ENCODE measurements at places on chromosomes 2 and 18.

GRCh38 chr2:86309966-86310365, 27.5 kb downstream of the REEP1 start:
- no peak for DNase-seq

DNA sequence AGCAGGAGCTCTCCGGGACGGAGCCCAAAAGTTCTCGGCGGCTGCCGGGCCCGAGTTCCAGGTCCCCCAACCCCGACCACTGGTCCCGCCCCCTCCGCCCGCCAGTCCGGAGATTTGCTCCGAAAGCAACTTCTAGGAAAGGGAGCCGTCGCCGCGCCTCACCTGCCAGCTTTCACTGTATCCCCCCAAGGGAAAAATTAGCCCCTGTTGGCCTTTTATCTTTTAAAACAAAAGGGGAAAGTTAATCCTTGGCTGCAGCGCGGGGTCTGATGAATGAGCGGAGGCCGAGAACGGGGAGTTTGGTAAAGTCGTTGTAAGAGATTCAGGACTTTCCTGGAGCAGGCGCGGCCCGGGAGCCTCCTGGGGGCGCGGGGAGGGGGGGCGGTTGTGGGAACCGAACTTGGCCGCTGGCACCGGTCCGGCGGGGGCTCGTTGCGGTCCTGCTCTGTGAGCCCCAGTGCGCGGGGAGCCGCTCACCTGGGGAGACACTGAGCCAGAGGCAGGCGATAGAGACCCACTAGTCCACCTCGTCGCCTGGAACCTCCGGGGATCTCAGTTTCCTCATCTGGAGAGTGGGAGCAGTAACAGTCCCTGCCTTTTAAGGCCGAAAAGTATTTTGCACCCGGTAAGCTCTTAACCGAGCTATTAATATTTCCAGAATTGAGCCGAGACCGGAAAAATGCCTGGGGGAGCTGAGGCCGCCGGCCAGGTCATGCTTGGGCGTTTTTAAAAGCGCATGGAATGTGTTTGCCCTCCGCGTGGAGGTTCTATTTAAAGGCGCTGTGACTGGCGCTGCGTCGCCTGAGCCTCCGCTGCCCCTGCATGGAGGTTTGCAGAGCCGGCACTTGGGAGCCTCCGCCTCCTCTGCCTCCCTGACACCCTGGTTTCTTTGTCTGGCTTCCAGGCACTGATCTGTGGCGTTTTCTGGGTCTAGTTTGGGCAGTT, 1.1 kb downstream of the EFHD1 start:
- DNase-seq = no peak

DNA sequence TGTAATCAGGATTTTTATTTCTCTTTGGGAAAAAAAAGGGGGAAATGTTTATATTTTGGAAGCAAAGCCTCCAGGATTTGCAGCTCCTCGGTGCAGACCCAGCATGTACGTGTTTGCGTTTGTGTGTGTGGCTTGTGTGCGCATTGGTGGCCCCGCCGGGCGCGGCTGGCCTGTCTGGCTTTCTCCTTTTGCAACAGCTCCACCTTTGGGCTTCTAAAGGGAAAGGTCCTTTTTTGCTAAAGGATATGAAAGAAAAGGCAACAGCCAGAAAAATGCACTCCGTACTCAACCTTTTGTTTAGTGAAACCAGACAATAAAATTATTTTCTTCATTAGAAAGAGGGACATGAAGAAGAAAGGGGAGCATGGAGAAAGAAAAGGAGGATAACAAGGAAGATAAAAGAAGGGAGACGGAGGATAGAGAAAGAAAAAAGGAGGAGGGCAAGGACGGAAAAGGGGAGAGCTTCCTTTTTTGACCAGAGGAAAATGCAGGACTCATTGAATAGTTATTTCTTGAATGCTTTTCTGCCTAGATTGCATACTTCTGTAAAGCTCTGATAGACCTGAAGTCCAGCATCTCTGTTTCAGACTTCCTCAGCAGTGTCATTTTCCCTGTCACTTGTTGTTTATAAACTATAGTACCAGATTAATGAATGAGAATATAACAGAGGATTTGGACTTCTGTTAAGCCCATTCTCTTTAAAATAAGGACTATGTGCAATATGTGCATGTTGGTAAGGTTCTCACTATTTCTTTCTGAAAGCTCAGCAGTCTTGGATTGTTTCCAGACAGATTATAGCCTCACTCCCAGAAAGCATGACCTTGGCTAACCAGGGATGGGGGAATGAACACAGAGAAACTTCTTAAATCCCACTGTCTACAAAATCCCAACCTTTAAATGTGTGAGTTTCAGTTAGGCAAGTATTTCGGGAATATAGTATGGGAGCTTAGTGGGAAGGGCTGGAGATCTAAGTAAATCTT, 563.1 kb upstream of the PIK3C3 start:
- DNase-seq = no peak

DNA sequence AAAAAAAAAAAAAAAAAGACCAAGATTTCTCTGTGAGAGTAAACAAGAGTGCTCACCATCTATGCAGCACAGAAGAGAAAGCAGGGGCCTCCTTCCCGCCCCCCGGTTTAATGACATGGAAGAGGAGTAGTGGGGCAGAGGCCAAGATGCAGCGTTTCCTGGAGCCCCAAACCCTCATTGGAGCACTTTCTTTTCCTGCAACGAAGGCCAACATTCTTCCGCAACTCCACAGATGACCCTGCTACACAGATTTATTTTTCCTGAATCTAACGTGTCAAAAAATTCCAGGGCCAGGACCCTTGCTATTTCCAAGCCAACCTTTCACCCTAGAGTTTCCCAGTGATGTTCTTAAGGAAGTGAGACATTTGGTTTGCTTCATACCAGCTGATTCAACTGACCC, 189.6 kb downstream of the MIB1 start:
- DNase-seq = no peak

DNA sequence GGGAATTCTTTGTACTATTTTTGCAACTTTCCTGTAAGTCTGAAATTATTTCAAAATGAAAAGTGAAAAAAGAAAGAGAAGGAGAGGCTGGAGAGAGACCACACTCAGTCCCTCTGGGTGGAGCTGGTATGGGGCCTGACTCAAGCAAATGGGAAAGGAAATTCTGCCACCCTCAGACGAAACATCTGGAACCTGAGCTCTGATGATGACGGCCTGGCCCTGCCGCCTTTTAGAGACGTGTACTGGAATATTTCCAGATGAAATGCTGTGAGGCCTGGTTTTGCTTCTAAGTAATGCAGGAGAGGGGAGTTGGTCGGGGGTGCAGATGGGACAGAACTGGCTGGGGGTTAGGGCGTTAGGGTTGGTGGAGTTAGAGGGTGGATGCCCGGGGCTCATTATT, 57.4 kb upstream of the GLI2 start:
- no peak for DNase-seq

DNA sequence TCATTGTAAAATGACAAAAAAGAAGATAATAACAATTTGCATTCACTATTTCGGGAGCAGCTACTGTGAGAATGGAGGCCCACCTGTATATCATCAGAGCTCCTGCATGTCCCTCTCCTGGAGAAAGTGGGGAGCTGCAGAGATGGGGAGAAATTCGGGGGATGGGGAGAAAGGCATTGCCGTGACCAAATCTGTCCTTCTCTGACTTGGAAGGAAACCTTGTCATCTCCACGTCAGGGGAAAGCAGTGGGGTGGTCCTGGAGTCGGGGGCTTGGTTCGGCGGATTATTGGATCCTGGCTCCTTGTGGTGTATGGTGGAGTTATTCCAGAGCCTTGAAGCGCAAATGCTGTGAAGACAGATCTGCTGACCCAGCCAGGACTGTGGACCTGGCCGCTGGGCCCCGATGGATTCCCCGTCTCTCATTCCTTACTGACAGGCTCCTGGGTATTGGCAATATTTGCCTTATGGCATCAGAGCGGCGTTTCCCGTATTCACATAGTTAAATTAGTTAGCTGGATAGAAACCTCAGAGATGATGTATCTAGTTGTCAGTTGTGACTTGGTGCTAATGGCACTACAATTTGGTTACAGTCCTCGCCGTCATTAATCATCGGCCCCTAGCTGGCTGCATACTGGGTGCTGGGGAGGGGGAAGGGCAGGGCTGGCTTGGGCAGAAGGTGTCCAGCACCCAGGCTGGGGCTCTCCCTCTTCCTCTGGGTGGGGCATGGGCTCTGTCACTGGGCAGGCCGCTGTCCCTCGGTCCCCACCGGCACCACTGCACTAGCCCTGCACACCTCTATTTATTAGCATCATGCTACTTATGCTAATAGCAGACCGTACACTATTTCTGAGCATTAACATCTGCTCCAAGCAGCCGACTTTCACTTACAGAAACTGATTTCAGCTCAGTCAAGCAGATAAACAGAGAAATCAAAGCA, 31.7 kb downstream of the CELF4 start:
- DNase-seq = no peak

DNA sequence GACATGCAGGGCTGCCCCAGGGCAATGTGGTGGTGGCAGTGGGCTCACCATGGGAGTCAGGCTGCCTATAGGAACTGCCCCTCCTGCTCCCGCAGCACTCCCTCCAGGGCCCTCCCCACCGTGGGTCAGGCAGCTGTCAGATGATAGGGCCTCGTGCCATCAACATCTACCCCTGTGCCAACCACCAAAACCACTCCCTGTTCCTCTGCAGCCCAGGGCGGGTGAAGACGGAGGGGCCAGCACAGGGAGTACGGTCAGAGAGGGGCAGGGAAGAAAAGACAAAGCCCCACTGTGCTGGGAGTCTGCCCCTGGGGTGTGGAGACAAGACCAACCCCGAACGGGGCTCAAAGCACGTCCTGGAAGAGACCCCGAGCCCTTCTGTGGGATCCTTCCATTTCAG, 97.4 kb downstream of the TNS1 start:
- no peak for DNase-seq

DNA sequence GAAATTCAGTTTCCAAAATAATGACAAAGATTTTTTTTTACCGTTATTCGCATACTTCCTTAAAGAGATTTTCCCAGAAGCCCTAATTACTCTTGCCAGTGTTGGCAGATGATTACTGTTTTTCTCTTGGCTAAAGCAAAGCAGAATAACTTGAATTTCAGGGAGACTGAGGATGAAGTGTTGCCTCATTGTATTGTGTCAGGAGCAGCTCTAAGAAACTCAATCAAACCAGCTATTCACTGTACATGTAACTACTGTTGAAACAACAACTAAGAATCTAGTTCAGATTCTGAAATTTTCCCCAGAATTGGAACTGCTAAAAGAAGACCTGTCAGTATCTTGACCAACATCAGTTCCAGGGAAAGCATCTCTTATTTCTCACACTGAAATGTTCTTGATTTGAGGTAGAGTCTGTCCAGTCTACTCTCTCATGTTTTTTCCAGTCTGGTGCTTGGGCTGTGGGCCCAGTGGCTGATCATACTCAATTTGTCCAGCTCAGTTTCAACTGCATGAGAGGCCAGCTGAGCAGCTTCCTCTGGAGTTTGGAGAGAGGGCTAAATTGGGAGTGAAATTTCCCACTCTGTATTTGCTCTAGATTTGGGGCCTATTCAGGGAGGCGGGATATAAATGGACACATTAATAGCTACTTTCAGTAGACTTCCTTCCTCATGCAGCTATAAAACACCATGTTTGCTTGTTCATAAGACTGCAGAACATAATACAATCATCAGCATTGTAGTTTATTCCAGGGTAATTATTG, 78.5 kb downstream of the PPP1R1C start:
- no peak for DNase-seq

- DNase-seq = no peak
Observed at GRCh38 chr2:223460209-223460608, 142.0 kb downstream of the SCG2 start.

- DNase-seq = no peak
Observed at GRCh38 chr2:154223726-154224125, 352.0 kb downstream of the GALNT13 start.

DNA sequence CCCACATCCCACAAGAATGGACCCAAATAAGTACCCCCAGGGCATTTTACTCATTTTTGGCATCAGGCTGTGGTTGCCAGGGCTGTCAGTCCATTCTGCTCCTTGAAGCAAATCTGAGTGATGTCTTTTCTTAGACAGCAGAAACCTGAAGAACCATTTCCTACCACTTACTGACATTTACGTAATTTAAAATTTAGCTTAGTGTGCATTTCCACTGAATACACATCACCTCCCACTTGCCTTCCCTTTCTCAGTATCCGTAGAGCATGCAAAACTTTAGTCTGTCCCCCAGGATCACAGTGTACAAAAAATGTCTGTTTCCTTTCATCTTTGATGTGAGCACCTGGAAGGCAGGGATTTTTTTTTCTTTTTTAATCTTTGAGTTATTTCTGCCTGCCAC, 130.3 kb downstream of the XIRP2 start:
- no peak for DNase-seq

DNA sequence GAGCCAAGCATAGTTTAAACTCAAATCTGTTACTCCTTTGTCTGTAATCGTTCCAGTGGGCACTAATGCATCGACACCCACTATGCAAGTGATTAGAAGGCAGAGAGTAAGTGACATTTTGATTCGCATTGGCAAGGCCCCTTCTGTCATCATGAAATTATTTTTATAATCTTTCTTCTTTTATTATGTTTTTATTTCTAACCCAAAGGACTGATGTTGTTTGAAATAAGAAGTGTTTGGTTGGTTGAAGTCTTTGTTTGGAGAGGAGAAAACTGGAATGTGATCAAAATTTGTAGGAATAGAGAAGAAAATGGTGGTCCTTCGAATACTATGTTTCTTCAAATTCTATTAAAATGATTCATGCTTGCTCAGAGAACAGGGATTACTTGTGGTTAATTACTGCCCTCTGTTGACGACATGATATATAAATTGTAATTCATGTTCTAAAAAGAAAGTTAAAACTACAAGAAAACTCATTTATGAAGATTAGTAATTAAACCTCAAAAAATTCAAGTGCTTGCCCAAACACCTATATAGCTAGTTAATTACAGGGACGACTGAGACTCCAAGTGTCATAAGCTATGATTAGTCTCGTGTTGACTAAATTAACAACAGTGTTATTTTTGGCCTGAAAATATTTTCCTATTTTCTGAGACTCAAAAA, 26.4 kb upstream of the TFPI start:
- DNase-seq = no peak

DNA sequence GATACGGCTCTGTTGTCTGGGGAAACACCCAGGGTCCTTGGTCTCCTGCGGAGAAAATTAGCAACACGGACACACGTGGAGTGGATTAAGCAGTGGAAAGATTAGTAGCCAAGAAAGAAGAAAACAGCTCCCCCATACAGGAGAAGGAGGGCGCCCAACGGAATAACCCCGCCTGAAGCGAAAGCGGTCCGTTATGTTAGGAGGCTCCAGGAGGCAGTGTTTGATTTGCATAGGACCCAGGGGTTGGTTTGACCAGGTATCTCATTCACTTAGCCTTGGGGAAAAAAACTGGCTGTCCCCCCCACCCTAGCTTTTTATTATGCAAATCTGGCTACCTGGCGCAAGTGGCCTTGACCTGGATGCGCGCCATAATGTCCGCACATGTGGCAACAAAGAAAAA, 170.1 kb upstream of the KYNU start:
- DNase-seq = no peak

DNA sequence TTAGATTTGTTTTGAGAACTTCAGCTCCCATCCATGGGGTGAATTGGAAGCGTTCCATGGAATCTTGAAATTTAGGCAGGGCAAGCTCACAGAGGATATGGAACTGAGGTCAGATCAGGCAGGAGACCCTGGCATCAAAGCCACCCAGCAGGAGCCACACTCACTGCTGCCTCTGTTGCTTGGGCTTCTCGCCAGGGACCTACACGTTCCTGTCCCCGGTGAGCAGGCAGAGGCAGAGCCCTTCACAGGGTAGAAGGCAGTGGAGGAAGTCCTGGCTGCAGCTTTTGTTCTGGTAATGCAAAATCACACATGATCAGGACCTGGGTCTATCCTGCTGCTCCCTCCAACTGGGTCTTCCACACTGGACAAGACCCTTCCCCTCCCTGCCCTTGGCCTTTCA, 42.1 kb downstream of the CAPN13 start:
- no peak for DNase-seq

Data from H54 (cell line).